ENCODE measurements at places on chromosomes 4 and X.

- DNase-seq: no peak
Observed at GRCh38 chr4:160709026-160709425, 1454.8 kb downstream of the FSTL5 start.

DNA sequence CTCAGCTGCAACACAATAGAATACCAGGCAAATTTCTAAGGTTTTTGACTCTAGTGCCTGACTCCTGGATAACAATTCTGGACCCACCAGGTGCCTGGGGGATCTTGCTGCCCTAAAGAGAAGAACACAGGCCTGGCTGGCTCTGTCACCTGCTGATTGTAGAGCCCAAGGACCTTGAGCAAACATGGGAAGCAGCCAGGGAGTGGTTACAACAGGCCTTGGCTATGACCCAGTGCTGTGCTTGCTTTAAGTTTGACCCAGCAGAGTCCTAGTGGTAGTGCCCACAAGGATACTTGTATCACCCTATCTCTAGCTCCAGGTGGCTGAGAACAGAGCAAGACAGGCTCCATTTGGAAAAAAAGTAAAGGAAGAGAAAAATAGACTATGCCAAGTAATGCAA lies 176.8 kb upstream of the DCAF12L2 start:
- peak; percentile 2 for DNase-seq

DNA sequence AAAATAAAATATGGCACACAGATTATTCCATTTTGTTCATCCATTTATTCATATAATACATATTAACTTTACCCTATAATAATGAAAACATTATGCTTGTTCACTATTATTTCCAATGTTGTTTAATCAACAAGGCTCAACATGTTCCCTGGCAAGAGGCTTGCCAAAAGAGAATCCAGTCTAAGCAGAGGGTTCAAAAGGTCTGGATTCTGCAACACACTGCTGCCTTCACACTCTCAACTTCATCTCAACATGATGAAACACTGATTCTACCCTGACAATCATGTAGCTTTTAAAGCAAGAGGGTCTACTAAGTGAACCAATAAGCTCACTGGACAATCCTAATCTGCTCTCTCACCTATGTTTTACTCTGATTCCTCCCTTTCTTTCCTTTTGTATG lies 101.1 kb downstream of the MID1 start:
- DNase-seq: no peak

DNA sequence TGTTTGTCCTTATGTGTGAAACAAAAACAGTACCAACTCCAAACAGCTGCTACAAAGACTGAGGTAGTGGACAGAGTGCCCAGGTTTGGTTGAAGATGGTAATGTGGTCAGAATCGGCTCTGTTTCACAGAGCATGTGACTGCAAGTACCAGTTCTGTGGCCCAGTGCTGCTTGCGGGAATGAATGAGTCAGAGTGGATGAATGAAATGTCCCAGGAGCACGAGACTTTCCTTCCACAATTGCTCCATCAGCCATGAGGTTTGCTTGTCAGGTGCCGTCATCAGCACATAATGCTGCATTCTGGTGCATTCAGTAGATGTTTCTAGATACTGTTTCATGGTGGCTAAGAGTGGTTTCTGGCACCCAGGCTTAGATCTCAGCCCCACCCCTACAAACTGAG lies 84.2 kb downstream of the GPR143 start:
- no peak for DNase-seq

GRCh38 chrX:100979881-100980607 lies 10.5 kb downstream of the ARL13A start:
- DNase-seq: no peak

DNA sequence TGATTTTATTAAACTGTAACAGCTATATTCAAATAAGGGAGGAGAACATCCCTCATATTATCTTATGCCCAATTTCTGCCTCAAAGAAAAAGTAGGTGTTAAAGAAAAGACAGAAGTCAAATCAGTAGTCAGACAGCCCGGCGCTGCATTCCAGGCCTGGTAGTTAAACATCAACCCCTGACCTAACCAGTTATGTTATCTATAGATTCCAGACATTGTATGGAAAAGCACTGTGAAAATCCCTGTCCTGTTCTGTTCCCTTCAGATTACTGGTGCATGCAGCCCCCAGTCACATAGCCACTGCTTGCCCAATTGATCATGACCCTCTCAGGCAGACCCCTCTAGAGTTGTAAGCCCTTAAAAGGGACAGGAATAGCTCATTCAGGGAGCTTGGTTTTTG lies 269.9 kb upstream of the GALNT7 start:
- no peak for DNase-seq

All from NCI-H510A (cell line).